ENCODE measurements at places on chromosomes 7 and 10.

DNA sequence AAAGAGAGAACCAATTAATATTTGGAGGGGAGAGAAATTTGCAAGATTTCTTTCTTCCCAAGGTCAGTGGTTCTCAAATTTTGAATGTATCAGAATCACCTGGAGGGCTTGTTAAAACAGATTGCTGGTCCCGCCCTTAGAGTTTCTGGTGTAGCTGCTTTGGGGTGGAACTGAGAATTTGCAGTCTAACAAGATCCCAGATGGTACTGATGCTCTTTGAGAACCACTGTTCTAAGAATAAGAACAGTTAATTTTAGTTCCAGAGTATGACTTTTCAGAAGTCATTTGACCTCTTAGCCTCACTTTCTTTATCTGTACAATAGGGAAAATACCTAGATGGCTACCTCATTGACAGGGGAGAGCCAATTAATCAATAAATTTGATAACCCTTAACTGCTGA is 161.6 kb downstream of the PRKG1 start:
- no peak for DNase-seq

- no peak for DNase-seq
Observed at GRCh38 chr10:86264481-86265231, 101.9 kb downstream of the GRID1 start.

- DNase-seq = no peak
Observed at GRCh38 chr10:73588656-73589055, 2.5 kb downstream of the USP54 start.

DNA sequence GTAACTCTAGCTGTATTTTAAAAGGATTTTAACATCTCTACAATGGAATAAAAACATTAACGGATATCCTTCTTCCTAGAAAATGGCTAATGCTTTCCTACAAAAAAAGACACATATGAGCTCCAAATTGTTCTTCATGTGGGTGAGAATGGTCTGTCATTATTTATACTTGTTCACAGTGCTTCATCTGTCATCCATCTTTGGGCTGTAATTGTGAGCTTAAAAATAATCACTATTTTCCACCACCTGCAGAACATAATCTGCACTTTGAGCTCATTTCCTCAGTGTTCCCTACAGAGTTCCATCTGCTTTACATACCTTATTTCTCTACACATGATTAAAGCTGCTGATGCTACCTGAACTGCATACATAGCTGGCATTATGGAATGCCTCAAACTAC is 979.1 kb upstream of the C7orf33 start:
- DNase-seq = no peak

DNA sequence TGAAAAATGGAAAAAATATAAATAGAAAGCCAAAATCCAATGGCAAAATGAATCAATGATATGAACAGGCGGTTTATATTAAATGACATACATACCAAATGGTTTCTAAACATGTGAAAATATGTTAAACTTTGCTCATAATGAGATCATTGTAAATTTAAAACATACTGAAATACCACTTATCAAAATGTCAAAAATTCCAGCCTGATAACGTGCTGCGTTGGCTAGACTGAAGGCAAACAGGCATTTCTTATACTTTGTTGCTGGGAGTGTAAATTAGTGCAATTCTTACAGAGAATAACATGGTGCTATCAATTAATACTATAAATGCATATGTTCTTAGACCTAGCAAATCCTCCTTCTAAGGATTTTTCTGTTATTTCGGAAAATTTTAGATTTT is 225.8 kb upstream of the FAM3C start:
- DNase-seq = no peak

DNA sequence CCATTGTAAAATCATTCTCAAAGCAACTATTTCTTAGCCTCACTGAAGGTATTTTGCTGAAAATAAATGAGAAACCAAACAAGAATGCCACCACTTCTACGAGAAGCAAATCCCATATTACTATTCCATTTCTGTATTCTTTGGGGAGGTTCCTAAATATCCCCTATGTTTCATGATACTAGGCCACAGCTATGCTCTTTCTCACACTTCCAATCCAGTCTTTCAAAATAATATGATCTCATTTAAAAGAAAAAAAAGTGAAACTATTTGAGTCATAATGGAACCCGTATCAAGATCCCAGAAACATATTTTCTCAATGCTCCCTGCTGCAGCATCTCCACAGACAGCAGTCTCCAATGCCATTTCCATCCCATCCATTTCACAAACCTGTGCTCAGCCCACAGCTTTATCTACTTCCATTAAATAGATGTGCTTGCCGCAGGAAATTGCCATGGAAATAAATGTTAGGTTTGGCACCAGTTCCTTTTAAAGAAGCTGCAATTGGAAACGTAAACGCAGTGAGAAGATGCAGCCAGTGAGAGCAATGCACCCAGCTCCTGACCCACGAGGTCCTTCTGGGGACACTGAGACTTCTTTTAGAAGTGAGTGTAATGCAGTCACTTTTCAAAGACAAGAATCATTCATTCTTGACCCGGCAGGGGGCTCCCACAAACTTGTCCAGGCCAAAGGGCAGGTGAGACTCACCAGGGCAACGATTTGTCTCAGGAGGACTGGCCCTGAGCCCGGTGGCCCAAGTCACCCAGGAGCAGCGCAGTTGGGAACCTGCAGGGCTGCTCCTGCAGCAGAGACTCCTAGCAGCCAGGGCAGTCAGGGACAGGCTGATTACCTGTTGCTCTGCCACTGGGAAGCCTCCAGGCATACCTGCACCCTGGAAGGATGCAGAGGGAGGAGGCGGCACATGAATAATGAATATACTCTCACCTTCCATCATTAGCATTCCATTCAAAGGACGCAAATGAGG is 99.6 kb downstream of the C10orf90 start:
- no peak for DNase-seq

GRCh38 chr7:33601101-33601500 is 304.2 kb upstream of the BMPER start:
- DNase-seq = no peak

- DNase-seq = no peak
Observed at GRCh38 chr10:129646973-129647372, 179.9 kb downstream of the MGMT start.

DNA sequence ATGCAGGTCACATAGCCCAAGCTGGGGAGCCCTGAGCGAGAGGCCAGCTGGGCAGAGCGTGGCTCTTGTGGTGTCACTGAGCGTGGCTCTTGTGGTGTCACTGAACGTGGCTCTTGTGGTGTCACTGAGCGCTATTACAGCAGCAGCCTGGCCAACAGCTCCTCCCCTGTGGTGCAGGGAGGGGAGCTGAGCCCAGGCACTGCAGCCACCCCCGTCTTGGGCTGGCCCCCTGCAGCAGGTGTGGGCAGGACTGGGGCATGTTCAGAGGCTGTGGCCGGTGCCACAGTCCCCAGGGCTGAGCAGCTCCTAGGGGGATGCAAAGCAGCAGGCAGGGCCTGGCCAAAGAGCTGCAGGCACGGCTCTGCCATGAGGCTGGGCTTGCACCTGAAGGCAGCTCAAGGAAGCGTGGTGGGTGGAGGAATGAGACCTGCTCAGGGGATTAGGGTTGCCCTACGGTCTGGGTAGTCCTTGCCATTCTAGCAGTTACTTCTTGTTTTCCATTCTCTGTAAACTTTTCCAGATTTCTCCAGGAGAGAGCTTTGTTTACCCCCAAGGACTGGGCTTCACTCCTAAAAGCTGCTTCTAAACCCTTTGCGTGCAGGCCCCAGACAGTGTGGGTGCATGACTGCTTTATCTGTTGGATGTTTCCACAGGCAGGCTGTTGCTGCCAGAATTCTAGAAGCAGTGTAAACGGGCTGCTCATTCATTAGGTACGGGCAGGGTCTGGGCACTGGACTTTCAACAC is 29.2 kb downstream of the ZNF783 start:
- no peak for DNase-seq

DNA sequence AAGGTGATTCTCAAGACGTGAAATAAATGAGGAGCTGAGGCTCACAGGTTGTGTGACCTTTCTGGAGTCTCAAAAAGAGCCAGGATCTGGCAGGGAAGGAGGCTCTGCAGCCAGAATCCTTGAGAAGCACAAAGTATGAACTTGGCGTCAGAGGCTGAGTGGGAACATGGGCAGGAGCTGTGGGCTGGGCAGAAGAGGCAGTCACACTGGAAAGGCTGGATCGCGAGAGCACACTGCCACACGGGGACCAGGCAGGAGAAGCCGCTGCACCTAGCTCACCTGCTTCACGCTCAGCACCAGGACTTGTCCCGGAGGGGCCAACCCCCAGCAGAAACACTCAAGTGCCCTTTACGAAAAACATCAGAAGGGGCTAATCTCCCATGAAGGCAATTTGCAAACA is 535.0 kb downstream of the TNS3 start:
- DNase-seq = no peak

DNA sequence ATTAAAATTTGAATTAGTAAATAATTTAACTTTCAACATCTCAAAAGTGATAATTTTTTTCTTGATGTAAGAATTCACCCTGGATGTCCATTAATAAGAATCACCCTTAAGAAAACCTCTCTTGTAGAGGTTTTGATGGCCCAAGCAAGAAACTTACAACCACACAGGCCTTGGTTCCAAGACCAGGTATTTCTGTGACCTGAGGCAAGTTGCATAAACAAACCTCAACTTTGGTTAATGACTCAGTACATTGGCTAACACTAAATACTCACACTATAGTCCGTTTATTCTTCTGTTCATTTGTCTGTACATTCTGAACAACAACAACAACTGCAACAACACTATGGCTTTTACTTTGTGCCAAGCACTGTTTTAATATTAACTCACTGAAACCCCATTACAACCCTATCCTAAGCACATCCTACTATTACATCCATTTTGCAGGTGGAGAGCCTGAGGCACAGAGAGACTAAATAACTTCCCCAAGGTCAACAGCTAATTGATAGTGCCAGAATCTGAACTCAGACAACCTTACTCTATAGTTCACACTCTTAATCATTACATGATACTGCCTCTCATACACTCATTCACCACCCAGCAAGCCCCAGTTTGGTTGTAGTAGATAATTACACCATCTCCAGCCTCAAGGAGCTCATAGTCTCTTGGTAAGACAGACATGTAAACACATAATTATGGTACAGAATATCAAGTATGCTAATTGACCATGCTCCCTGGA is 6.6 kb downstream of the ANK3 start:
- no peak for DNase-seq

GRCh38 chr7:155508376-155509358 is 37.7 kb downstream of the CNPY1 start:
- no peak for DNase-seq

GRCh38 chr10:34967335-34967880 is 122.7 kb downstream of the CUL2 start:
- DNase-seq = no peak

GRCh38 chr10:119737823-119738222 is 12.0 kb downstream of the INPP5F start:
- DNase-seq = no peak

DNA sequence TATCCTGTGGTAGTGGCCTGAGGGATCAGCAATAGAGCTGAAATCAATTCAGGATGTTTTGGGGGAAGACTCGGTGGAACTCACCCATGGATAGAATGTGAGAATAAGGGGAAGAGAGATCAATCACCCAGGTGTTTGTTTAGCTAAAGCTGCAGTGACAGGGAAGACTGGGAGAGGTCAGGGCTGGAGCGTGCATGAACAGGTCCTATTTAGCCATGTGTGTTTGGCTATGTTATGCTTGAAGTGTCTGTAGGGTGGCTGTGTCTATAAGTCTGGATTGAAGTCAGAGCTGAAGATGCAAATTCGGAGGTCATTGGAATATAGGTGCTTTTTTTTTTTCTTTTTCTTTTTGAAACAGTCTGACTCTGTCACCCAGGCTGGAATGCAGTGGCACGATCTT is 4.6 kb downstream of the ATP6V1F start:
- DNase-seq = no peak

- DNase-seq = no peak
Observed at GRCh38 chr10:64571056-64571455, 1049.9 kb downstream of the REEP3 start.

DNA sequence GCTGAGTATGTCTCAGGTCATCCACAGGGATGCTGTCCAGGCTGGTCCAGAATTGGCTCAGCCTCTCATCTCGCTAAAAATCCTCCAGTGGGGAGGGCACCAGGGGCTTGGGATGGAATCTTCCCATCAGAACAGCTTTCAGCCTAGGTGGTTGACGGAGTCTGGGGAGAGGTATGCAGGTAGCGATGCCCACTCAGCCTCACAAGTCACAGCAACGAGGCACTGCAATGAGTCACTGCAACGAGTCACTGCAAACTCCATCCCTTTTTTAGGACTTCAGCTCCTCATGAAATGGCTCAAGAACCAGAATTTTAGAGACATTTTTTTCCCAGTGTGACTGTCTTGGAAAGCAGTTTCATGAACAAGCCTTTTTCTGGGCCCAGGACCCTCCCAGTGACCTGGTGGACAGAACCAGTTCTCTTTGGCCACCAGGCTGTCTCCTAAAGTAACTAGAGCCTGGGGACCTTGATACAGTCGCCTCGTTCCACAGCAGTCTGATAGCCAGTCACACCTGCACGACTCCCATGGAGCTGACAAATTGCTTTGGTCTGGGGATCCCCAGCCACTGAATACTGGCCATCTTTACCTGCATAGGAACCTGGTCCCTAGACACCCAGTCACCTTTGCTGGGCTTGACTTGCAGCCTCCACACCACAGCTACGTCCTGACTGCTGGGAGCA is 41.3 kb upstream of the PPP2R2D start:
- no peak for DNase-seq

DNA sequence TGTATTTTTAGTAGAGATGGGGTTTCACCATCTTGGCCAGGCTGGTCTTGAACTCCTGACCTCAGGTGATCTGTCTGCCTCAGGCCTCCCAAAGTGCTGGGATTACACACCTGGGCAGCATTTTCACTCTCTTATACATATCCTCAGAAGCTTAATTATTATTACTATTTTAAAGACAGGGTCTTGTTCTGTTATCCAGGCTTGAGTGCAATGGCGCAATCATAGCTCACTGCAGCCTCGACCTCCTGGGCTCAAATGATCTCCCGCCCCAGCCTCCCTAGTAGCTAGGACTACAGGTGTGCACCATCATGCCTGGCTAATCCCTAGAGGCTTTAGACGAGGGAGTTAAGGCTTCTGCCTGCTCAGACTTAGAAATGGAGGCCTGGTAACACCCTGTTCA is 26.3 kb downstream of the UNC5B start:
- DNase-seq = no peak

GRCh38 chr10:130515670-130516069 is 379.5 kb downstream of the GLRX3 start:
- DNase-seq = no peak

GRCh38 chr7:26599982-26600381 is 264.4 kb downstream of the SKAP2 start:
- DNase-seq = no peak

DNA sequence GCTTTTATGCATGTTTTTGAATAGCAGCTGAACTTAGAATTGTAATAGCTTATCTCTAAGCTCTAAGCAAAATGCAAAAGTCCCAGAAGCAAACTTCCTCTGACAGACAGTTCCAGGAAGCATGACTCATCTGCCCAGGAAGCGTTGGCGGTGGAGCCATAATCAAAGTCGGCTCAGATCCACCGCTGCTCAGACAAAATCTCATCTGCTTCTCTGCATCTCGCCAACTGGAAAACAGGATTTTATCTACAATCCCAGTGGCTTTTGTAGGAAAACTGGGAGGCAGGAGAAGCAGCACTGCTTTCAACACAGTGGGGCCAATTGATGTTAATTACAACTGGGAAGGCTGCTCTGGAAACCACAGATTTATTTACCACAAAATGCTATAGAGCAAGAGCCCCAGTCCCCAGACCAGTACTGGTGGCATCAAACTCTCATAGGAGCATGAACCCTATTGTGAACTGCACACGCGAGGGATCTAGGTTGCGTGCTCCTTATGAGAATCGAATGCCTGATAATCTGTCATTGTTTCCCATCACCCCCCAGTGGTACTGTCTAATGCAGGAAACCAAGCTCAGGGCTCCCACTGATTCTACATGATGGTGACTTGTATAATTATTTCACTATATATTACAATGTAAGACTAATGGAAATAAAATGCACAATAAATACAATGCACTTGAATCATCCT is 99.9 kb downstream of the CUBN start:
- peak; percentile 75 for DNase-seq
